ENCODE measurements at places on chromosomes 11 and 22.

DNA sequence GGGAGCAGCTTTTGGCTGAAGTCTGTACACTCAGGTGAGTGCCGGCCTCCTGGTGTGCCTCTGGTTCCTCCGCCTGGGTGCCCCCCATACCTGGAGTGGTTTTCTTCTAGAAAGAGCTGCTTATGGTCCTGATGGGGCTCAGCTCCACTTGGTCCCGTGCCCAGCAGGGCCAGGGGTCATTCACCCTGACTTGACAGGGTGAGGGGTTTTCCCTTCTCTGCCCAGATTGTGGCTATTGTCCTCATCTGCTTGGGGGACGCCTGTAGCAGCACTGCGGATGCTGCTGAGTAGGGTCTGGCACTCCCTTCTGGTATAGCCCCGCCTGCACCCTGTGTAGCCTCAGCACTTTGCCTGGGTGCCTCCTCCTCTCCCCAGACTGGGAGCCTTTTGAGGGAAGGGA lies 8.2 kb downstream of the OMP start:
- DNase-seq, result no peak

DNA sequence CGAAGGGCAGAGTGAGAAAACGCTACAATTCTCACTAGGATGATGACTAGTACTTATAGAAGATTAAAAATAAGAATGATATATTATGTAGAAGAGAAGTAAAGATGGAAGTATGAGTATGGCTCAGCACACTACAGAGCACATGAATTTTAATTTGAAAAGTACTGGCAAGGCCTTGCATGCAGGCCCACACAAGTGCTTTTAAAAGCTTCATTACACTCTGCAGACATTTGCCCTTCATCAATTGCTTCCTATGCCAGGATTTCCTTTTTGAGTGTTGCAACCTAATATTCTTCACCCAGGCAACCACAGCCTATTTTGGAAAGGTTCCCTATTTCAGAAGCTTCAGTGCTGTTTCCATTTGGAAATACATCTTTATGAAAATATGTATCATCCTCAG lies 81.1 kb downstream of the LARGE2 start:
- no peak for DNase-seq

DNA sequence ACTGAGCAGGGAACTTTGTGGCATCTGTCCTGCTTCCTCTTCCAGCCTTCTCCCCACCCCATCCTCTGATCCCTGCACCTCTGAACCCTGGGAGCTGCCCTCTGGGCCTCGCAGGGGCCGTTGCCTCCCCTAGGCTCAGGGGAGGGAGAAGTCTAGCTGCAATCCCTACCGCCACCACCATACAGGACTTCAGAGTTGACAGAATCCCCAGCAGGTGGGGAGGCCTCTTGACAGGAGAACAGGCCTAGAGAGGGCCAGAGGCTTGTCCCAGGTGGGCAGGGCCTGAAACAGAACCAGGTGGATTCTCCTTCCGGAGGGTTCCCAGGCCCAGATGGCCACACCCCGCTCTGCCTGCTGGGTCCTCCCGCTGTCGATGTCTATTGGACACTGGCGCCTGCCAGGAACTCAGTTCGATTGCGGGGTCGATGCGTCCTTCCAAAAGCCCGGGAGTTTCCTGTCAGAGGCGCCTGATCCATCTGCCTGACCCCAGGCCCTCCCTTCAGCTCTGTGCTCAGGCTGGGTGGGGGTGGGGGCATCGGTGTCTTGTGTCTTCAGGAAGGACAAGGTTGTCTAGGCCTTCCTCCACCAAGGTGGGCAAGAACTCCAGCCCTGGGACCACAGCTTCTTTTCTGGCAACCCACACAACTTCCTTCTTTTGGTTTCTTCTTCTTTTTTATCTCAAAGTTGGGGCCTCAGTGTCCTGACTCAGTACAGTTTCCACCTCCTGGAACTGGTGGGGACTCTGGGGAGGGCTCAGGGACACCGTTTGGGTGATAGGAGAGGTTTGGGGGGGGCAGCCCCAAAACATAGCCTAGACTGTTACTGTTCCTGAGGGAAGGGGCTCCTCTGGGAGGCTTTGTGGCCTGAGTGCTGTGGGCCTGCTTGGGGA lies 6.4 kb downstream of the STARD10 start:
- DNase-seq, result peak; percentile 98

- no peak for DNase-seq
These were observed 8.9 kb downstream of the TAF1D start for GRCh38 chr11:93732237-93732892.

DNA sequence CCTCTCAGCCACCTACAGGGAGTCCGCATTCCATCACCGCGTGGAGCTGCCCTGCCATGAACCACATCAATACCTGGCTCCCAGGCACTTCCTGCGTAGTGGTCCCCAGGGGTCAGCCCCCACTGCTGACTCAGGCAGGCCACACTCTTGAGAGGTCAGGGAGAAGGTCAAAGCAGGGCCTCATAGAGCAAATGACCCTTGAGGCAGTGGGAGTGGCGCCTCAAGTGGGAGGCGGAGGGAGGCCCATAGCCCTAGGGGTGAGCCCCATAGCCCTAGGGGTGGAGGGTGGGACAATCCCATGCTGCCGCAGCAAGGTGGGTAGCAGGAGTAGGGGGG lies 5.0 kb downstream of the PRDX5 start:
- no peak for DNase-seq

DNA sequence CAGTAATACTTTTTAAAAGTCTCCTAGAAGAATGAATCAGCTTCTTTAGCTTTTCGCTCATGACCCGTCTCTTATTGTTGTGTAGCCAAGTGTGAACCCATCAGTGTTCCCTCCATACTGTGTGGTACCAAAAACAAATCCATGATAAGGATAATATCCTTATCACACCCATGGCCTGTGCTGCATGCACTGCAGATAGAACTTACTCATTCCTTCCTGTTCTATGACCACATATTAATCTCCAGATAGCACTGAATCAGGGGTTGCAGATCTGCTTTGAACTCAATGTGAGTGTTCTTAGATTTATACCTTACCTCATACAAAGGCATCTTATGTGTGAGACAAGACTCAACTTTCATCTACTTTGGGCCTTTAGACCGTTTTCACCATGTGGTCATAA lies 373.4 kb downstream of the JRKL start:
- no peak for DNase-seq

GRCh38 chr11:130512662-130513061 lies 64.2 kb downstream of the ADAMTS15 start:
- no peak for DNase-seq

- DNase-seq, result peak; percentile 76
These were observed 13.2 kb upstream of the MRGPRX2 start for GRCh38 chr11:19073454-19074415.

GRCh38 chr11:64810891-64811272 lies 531 bp upstream of the MEN1 start:
- no peak for DNase-seq

GRCh38 chr11:130514316-130514715 lies 65.9 kb downstream of the ADAMTS15 start:
- DNase-seq, result no peak

DNA sequence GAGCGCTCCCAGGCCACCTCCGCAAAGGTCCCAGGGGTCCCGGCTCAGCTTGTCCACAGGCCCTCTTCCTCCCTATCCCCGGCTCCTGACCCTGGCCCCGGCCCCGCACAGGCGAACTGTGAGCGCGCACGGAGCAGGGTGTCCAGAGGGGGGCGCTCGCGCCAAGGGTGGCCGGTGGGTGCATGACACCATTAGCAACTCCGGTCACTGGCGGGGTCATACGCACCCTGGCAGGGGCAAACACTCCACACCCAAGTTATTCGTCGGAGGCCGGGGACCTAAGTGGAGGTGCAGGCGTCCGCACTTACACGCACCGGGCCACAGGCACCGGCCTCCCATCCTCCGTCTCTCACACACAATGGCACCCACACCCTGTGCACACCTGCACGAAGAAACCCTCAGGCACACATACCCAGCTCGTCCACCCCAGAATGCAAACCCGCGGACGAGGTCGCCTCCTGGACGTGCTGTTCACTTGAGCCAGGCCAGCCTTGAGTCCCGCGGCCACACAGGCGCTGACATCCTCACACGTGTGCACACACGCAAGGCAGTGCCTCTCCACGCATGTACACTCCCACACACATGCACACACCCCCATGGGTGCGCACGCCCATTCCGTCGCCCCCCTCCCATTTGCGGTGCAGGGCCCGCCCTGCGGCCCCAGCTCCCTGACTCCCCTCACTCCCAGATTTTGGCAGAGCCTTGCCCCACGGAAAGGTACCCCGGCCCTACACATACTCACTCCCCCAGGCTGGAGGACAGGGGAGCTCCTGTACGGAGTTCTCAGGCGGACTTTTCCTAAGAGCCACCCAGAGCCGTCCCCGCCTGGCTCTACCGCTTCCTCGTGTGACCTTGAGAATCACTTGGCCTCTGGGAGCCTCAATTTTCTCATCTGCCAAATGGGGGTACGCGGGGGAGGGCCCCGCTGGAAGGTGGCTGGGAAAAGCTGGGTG lies at the start of gene RASGRP2:
Gene RASGRP2, minus strand, starts transcription at position 552 of the 953 bp plus-strand sequence. CDS start 1,276 bp downstream, outside the sequence.
- peak; percentile 85 for DNase-seq

- DNase-seq, result no peak
These were observed 121.6 kb upstream of the SNX19 start for GRCh38 chr11:131037873-131038272.

GRCh38 chr22:43587574-43587973 lies 175.8 kb downstream of the MPPED1 start:
- DNase-seq, result no peak

DNA sequence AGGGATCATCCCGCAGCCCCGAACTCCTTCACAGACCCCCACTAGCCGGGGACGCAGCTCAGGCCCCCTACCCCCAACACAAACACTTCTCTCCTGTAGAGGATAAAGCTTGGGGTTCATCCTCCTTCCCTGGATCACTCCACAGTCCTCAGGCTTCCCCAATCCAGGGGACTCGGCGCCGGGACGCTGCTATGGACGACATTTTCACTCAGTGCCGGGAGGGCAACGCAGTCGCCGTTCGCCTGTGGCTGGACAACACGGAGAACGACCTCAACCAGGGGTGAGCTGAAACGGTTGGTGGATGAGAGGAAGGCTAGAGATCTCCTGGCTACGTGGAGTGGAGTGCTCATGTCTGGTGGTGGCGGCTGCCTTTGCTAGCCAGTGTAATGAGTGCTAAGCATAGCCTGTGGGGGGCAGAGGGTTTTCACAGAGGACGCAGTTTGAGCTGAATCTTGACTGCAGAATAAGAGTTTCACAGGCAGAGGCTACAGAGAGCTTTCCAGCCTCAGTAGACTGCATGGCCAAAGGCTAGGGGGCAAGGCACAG lies 580 bp downstream of the ILK start:
- peak; percentile 49 for DNase-seq

- DNase-seq, result no peak
These were observed 31.4 kb downstream of the HSPA8 start for GRCh38 chr11:123030517-123030916.

DNA sequence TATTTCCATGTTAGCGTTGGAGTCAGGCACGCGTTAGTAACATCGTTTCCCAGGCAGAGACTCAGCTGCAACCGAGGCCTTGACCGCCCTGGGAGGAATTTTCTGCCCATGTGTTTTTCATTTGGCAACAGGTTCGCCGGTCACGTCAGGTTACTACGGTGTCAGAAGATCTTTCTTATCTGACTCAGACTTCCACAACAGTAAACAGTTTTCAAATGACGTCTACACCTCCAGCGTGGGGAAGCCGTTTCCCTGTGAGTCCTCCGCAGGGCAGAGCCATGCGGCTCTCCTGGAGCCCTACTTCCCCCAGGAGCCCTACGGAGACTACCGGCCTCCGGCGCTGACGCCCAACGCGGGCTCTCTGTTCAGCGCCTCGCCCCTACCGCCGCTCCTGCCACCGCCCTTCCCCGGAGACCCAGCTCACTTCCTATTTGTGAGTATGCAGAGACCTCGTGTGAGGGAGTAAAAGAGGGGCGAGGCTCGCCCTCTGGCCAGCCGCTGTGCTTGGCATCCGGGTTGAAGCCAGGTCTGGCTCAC lies 14.3 kb upstream of the POU2AF3 start:
- DNase-seq, result peak; percentile 46

DNA sequence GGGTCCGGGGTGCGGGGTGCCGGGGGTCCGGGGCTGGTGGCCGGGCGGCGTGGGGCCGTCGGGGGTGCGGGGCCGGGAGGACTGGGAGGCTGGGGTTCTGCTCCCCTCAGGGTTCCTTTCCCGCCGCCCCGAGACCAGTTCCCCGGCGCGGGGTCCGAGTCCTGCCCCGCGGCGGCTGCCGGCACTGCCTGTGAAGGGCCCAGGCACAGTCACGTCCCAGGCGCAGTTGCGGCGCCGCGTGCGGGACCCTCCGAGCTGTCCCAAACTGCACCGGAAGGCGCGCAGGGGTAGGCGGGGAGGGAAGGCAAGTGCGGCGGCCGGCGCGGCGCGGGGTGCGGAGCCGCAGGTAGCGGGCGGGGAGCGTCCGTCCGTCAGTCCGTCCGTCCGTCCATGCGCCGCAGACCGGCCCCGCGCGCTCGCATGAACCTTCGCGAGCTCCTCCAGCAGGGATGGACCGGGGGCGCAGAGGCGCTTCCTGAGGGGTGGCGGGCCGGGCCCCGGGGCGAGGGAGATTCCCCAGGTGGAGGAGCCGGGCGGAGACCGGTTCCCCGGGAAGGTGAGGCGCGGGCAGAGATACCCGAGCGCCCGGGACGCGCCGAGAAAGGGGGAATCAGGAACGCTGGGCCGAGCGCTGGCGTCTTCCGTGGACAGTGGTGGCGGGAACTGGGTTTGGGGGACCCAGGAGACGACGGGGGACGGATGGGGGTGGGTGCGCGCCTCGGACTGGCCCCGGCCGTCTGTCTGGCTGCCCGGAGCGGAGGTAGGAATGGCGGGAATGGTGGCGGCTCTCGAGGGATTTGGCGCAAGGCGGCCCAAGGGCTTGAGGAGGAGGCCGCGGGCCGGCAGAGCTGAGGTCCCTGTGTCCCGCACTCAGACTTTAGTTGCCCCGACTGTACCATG lies 3.1 kb upstream of the ADORA2A start:
- DNase-seq, result no peak

- peak; percentile 98 for DNase-seq
These were observed 519 bp upstream of the ART5 start for GRCh38 chr11:3642071-3642951.

DNA sequence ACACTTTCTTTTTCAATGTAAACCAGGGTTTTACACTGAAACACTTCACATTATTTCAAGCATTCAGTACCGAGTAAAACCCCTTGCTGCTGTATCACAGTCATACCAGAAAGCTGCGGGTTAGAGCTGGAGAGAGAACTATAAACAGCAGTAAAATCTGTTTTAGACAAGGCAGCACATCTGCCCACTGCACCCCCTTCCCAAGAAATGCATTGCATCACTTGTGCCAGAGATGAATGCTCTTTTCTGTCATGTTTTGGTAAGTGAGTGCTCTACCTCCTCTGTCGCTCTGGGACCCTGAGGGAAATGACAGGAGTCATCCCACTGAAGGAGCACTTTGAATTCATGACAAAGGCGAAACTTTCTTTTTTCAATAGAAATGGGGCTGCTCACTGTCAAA lies 107.2 kb downstream of the MAML2 start:
- no peak for DNase-seq

All from H9 (cell line).